ENCODE measurements at places on chromosomes 2 and 18. TPM values are rescaled to one million over a fixed set of nuclear protein-coding genes. Genes with fewer than 3 reads are reported as not detected.
A peak's percentile ranks its signal among the peaks of the same experiment; 100 is the strongest.

- DNase-seq: no peak
Observed at GRCh38 chr18:7147399-7147798, 29.8 kb upstream of the LAMA1 start.

- no peak for DNase-seq
Observed at GRCh38 chr2:12068796-12069538, 322.5 kb downstream of the LPIN1 start.

DNA sequence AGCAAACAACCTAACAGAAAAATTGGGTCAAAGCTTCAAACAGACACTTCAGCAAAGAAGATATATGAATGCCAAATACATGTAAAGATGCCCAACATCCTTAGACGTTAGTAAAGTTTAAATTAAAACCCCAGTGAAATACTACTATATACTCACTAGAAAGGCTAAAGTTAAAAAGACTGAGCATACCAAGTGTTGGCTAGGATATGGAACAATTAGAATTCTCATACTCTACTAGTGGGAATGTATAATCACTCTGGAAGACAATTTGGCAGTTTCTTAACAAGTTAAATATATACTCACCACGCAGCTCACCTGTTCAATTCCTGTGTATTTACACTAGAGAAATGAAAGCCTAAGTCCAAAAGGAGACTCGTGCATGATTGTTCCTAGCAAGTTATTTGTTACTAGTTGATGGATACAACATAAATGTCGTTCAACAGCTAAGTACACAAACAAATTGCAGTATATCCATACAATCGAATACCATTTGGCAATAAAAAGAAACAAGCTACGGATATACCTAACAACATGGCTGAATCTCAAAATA lies 183.7 kb upstream of the ZFP36L2 start:
- DNase-seq: no peak

- DNase-seq: no peak
Observed at GRCh38 chr18:47254341-47254939, 3.0 kb upstream of the SKOR2 start.

- DNase-seq: no peak
Observed at GRCh38 chr18:26482569-26482968, 65.8 kb downstream of the KCTD1 start.

DNA sequence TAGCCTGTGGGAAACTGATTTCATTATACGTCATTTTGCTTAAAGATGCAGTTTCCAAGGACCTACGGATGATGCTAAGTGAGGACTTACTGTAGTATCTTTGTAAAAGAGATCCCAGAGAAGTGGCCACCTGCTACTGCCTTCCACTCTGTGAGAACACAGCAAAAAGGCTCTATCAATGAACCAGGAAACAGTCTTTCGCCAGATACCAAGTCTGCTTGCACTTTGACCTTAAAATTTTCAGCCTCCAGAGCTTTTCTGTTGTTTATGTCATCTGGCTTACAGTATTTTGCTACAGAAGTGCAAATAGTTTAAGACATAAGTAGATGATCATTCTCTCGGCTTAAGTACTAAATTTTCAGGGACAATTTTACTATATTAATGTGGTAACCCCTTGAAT lies 847.9 kb upstream of the CHAC2 start:
- no peak for DNase-seq

DNA sequence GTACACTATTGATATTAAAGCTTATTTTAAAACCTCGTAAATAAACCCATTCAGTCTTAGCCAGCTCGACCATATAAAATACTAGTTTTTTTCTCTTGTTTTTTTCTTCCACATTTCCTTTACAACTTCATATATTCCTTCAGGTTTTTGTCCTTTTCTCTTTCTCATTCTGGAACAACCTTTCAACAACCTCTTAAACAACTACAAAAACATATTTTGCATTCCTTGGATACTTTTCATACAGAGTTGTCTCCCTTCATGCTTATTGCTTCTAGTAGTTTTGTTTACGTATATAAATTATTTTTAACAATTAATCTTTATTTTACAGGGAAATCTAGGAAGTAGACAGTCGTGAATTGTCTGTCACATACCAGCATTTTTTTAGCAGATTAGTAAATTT lies 41.2 kb downstream of the COMMD1 start:
- no peak for DNase-seq

- DNase-seq: no peak
Observed at GRCh38 chr2:48722391-48722790, 33.1 kb downstream of the LHCGR start.

DNA sequence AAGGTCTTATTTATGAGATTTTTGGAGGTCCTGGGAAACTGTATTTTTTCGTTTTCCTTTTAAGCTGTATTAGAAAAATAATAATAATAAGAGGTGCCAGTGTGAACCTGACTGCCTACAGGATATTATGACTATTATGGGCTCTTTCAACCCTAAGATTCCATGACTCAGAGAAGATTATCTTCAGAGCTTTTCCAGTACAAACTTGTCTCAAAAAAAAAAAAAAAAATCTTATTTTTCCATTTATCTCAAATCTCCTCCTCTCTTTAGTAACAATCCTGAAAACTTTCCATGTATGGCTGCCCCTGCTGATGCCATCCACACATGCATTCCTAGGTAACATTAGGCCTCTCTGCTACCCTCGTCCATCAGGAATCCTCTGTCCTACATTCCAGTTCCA lies 36.7 kb upstream of the RPE start:
- no peak for DNase-seq

GRCh38 chr2:45542013-45542412 lies 69.1 kb downstream of the SRBD1 start:
- no peak for DNase-seq

GRCh38 chr18:54766634-54767033 lies 61.6 kb upstream of the RAB27B start:
- no peak for DNase-seq

DNA sequence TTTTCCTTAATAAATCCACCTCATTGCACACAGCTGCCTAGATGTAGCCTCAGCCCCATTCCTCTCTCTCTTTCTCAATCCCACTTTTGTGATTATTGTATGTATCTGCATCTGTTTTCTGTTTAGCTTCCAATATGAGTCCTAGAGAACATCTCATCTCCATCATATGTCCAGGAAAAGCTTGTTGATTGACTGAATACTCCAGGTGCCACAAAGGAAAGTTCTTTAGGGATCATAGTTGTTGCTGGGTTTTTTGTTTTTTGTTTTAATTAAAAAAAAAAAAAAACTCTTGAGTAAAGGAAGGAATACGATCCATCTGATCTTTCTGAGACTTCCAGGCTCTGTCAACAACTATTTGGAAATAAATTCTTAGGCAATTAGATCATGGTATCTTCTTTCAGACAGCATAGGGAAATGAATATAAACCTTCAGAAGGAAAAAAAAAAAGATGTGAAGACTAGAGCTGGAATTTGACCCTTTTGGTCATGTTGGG lies 42.5 kb downstream of the KIAA2012 start:
- no peak for DNase-seq

GRCh38 chr18:2302012-2302411 lies 269.3 kb downstream of the METTL4 start:
- DNase-seq: no peak

- no peak for DNase-seq
Observed at GRCh38 chr2:156890529-156891148, 366.9 kb upstream of the GALNT5 start.

GRCh38 chr2:85459771-85460170 lies 41.3 kb downstream of the SH2D6 start:
- DNase-seq: no peak

DNA sequence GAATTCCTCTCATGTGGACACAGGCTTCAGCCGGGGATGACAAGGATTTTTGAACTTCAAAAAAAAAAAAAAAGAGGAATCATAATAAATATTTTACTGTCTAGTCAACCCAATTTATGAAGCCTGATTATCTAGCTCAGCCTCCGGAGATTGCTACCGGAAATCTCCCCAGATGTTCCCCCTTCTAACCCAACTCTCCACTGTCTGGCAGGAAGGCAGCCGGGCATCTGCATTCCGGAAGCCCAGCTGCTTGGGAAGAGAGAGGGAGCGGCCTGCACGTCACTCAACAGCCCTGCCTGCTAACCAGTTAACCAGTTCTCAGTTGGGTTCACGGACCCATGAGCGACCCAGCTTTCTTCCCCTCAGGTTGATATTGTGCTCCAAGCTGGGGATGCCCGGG lies 87.2 kb upstream of the POU3F3 start:
- DNase-seq: no peak

DNA sequence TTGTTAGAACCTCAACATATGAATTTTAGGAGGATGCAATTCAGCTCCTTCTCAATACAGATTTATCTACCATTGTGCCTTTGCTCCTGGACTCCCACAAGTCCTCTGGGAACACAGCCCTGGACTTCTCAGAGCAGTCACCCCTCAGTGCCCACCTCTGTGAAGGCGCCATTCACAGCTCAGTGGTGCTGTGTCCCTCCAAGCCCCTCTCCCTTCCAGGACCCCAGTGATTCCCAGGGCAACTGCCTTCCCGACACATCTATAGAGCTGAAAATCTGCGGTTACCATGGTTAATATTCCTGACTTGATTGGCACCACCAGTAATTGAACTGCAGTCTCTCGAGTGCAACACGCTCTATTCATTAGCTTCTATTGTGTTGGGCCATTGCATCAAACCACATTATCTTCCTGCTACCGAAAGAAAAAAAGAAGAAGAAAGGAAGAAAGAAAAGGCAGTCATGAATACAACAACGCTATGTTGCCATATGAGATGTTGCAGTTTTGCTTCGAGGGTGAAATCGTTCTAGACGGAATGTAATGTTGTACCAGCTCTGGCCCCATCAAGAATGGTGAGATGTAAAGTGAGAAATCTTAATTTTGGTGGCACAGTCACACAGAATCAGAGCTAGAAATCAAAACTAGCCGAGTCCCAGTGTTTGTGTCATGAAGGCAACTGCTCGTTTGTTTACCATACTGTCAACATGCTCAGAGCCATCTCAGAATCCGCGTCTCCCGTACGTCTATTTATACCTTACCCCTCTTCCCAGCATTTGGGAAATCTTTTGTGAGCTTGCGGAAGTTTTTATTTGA lies 524.0 kb upstream of the ID2 start:
- no peak for DNase-seq

GRCh38 chr2:117674172-117674571 lies 140.3 kb upstream of the DDX18 start:
- no peak for DNase-seq

DNA sequence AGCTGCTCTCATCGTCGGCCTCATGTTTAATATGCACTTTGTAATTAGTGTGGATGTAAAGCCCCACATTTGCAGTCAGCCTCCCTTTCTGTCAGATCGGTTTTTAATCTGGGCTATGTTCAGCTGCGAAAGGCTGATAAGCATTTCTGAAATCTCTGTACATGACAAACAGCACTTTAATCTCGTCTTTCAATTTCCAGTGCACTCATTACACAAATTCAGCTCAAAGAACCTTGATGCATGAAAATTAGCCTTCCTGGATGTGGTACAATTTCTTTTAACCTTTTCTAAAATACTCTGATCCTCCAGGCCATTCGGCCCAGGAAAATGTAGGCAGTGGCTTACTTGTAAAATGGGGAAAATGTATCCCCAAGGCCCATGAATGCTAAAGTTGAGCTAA lies 265.1 kb downstream of the RND3 start:
- DNase-seq: no peak

GRCh38 chr2:178825183-178825582 lies 18.0 kb upstream of the TTN start:
- DNase-seq: no peak

DNA sequence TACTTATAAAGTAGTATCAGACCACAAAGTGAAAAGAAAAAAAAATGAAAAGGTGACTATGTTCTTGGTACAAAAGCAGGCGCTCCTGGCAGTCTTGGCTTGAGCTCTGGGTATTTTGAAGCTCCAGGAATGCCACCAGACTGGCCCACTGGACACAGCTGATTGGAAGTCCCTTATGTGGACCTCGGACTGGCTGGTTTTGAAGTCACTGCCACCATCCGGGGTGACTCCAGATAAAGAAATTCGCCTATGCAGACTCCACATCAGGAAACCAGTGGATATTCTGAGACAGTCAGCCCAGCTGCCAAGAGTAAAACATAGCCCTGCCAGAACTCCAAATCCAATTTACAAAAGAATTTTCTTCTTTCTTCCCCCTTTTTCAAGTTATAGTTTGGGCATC lies 28.0 kb downstream of the ACKR3 start:
- no peak for DNase-seq

DNA sequence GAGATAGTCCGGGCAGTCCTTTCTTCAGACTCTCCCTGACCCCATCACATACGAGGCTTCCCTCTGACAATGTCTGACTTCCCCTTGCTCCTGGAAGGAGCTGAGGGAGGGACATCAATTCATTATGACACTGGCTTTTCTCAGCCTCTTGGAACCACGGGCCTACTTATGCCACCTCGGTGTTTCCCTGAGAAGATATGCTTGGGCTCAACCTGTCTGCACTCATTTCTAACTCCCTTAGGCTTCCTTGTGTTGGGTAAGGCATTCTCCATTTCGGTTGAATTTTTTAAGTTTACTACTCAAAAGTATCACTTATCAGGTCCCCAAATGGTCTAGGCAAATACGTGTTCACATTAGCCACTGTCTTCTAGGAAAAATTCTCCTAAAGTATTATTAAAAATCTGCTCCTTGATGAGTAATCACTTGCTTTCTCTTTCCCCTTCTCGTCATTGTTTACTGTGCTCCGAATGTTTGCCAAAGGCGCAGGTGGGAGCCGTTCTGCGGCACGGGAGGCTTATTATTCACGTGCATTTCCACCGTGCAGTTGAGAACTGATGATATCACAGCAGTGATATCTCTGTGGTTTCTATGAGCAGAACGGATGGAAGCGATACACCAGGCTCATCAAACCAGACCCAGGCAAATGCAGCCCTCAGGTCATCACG lies 33.1 kb downstream of the ARL4C start:
- DNase-seq: no peak

DNA sequence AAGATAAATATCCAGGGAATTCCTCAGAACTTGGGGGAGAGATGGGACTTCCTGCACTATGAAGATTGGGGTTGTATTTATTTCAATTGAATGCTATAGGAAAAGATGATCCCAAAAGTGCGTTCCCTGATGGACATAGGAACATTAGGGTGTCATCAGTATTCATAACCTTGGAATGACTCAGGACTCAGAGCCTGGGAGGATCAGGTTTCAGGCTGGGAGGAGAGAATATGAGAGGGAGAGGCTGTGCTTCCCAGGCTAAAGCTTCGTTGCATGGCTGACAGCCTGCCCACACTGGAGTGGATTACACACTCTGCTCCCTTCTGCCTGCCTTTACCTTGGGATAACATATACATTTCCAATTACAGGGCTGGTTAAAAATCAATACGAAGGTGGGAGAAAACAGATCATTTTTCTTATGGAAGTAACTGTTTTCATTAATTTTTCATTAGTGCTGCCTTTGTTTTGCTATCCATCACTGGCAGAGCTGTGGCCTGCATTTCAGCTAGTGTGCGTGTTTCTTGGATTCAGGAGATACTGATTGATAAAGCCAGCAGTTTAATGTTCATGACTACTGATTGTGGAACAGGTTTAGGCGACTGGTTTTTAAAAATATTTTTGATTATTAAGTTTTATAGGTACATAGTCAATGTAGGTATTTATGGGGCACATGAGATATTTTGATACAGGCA lies 118.7 kb downstream of the KCTD1 start:
- peak; percentile 50 for DNase-seq

PPM1B gene
- total RNA-seq: 68.4 TPM

RAB6C gene
- not detected for total RNA-seq

PSMA8 gene
- total RNA-seq: not detected

VWA3B gene
- total RNA-seq: 0.51 TPM

SCYGR8 gene
- total RNA-seq: not detected

NXPH2 gene
- not detected for total RNA-seq

RELCH gene
- total RNA-seq: 21.0 TPM

Data from cardiac septum (tissue), 1 donor.